ENCODE measurements at places on chromosomes 7 and 10.

- DNase-seq: no peak
These were observed 110.9 kb upstream of the NANOS1 start for GRCh38 chr10:118918587-118918986.

- DNase-seq: peak; percentile 47
These were observed 86.2 kb downstream of the EBF3 start for GRCh38 chr10:129877773-129878371.

- DNase-seq: no peak
These were observed 303.6 kb downstream of the GPAM start for GRCh38 chr10:111879969-111880368.

- DNase-seq: no peak
These were observed 10.2 kb downstream of the DGKI start for GRCh38 chr7:137836541-137836940.

DNA sequence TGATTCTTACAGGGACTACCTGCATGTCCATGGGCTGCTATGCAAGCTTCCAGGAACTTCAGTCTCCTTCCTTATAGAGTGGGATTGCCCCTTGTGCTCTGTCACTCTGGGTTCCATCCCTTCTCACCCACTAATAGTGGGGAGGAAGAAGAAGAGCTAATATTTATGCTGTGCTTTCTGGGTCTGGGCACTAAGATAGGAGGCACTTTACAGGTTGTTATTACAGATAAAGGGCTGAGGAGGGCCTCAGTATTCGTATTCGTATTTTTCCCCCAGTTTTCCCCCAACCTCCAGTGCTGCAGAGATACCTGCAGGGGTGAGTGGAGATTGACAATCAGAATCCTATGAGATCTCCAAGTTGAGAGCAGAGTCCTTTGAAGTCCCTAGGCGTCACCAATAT lies 14.2 kb downstream of the HK1 start:
- no peak for DNase-seq

GRCh38 chr7:83648464-83649241 lies at the start of gene SEMA3E:
TSS of gene SEMA3E (minus strand) at chr7:83649139.
- no peak for DNase-seq

- no peak for DNase-seq
These were observed 2.9 kb upstream of the MTPN start for GRCh38 chr7:135980012-135980551.

DNA sequence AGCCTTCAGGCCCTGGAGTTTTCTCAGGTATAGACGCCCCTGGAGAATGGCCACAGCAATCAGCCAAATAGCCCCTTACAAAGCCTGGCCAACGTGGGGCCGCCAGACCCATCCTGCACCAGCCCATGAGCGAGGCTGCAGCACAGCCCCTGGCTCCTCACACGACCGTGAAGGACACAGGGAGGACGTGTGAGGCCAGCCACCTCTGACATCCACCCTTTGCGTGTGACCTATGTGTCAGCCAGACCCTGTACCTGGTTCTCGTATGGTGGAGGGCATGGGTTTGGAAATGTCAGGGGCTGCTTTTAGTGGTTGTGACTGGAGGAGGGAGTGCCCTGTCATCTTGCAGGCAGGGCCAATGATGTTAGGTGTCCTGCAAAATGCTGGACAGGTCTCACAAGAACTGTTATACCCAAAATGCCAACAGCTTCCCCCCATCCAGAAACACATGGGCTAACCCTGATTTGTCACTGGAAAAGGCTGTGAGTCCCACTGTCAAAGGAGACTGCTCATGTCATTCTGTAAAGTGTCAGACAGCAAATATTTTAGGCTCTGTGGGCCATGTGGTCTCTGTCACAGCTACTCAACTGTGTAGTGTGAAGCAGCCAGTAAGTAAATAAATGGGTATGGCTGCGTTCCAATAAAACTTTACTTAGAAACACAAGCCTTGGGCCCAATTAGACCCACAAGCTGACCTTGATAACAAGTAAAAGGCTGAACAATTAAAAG lies 30.0 kb downstream of the NOD1 start:
- DNase-seq: no peak

- no peak for DNase-seq
These were observed 32.0 kb upstream of the CFAP46 start for GRCh38 chr10:132974249-132974796.

DNA sequence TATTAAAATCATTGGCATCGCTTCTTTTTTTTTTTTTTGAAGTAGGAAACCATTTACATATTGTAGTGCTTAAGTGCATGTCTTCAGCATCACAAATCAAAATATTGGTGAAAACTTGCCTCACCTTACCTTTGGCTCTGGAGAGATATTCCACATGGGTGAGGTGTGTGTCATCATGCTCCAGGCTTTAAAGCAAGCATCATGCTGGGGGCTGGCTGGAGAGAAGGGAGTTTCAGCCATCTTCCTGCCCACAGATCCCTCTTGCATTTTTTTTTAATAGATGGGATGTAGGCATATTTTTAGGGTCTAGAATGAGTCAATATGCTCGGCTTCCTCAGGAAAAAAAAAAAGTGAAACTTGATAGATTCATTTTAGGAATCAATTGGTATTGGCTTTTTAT lies 2.3 kb upstream of the INSYN2A start:
- no peak for DNase-seq

- no peak for DNase-seq
These were observed 34.1 kb downstream of the SEM1 start for GRCh38 chr7:96675548-96675947.

DNA sequence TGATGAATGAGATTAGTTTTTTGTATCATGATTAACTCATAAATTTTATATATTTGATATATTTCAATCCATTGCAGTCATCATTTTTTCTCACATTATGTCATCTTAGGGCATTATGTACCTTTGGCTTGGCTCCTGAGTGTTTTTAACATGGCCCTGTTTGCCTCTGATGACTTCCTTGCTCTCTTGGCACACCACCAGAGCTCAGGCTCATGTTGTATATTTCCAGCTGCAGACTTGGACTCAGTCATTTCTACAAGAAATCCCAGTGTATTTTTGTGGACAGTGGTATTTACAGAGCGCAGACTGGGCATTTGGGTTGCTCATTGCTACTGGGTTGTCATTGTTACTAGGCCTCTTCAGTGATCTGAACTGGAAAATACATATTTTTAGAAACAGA lies 188.5 kb downstream of the ADRA2A start:
- no peak for DNase-seq
